ENCODE measurements at places on chromosomes 6 and 20. TPM values are rescaled to one million over a fixed set of nuclear protein-coding genes. Genes with fewer than 3 reads are reported as not detected.

The HLA-DPA1 gene
- 354 TPM for total RNA-seq

The BTN3A1 gene
- total RNA-seq, result 48.0 TPM

The SMLR1 gene
- total RNA-seq, result not detected

The BNIP5 gene
- total RNA-seq, result 0.26 TPM

The SMIM13 gene
- 9.6 TPM for total RNA-seq

The MYB gene
- 1.3 TPM for total RNA-seq

The TUBB1 gene
- 3.6 TPM for total RNA-seq

The SPATA25 gene
- 0.70 TPM for total RNA-seq

The ABHD16A gene
- total RNA-seq, result 58.6 TPM

The POU3F2 gene
- total RNA-seq, result not detected

The PTK6 gene
- total RNA-seq, result 4.5 TPM

The FAM217A gene
- not detected for total RNA-seq

The PRICKLE4 gene
- total RNA-seq, result 13.1 TPM

The TPX2 gene
- 16.5 TPM for total RNA-seq

The KCNQ5 gene
- total RNA-seq, result 2.3 TPM

The CRIP3 gene
- total RNA-seq, result 0.52 TPM

The RAB44 gene
- 0.37 TPM for total RNA-seq

The TAGAP gene
- total RNA-seq, result 15.1 TPM

The ISM1 gene
- 9.8 TPM for total RNA-seq

The MMUT gene
- total RNA-seq, result 25.5 TPM

The MAP7 gene
- 22.0 TPM for total RNA-seq

The GJA10 gene
- not detected for total RNA-seq

The RAET1G gene
- total RNA-seq, result 0.76 TPM

The PTGIS gene
- total RNA-seq, result 32.9 TPM

The TNFRSF6B gene
- total RNA-seq, result 17.6 TPM

The COL21A1 gene
- total RNA-seq, result 6.6 TPM

The FKBP5 gene
- 114 TPM for total RNA-seq

The COL9A3 gene
- total RNA-seq, result 2.3 TPM

The PDE7B gene
- total RNA-seq, result 1.3 TPM

The PRSS16 gene
- 12.3 TPM for total RNA-seq

The RUNX2 gene
- total RNA-seq, result 5.9 TPM

The SYCP2L gene
- 0.45 TPM for total RNA-seq

The SRSF12 gene
- total RNA-seq, result 0.76 TPM

The ENPP5 gene
- 17.1 TPM for total RNA-seq

The ANGPT4 gene
- total RNA-seq, result 0.20 TPM

The OPN5 gene
- not detected for total RNA-seq

The HNF4A gene
- 3.5 TPM for total RNA-seq

The MEP1A gene
- total RNA-seq, result not detected

The RIMS4 gene
- total RNA-seq, result 0.47 TPM

The OR2B6 gene
- total RNA-seq, result not detected
